Mucosa of descending colon (tissue), 3 donors: ENCODE measurements at places on chromosomes 2 and 18.

DNA sequence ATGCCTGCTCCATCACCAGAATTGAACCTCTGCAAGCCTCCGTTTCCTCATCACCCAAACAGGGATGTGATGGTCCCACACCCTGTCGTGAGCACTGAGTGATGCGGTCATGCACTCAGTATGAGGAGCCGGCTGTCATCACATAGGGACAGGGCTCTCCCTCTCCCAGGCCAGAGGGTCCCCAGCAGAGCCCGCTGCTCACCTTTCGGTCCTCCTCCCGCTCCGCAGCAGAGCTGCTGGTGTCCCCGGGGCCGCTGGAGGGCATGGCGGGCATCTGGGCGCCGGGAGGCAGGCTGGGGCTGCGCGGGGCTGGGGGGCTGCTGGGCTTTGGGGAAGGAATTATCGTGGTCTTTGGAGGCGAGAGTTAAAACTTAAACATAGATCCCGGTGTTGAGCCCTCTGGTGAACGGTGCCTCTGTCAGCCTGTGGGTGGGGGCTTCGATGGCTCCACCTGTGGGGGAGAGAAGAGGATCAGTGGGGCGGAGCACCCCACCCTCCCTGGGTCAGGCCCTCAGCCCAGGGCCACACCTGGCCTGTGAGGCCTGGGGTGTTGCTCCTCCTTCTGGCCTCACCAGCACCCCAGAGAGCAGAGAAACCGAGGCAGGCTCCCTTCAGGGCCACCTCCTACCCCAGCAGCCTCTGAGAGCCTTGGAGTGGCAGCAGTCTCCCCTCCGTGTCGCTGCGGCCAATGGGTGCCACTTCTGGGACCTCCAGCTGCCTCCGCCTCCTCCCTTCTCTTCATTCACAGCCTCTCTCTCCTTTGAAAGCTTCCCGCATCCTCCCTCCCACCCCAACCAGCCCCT is 27.8 kb downstream of the DNMT3A start:
- peak; percentile 49 for DNase-seq

GRCh38 chr2:102110171-102110570 is 32.4 kb upstream of the IL1R1 start:
- DNase-seq = no peak

DNA sequence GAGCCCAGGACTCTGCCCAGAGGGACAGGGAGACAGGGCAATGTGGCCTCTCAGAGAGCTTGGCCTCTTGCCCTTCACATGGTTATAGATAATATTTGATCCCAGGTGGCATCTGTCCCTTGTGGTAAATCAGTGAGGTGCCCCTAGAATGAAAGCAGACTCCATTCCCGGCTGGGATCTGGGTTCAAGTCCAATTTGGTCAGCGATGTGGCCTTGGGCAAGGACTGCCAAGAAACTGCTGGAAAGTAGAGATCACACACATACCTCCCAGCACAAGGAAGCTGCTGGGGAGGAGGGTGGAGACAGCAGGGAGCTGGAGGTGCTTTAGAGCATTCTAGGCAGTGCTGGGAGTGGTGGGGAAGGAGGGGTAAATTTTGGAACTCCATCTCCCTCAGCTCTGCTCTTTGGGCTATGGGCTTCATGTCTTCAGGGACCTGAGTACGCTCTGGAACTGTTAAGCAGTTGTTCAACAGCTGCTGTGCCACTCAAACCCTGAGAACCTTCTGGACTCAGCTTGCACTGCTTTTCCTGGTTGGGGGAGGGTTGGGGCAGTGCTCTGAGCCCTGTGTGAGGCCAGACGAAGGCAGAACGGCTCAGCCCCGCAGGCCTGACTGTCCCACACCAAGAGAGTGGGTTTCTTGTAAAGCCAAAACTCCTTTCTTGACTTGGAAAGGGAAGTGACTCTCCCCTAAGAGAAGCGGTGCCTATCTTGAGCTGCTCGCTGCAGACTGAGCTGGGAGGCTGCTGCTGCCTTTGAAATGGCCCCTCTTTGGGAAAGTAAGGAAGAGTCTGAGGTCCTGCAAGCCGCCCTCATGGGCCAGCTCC is 23.0 kb downstream of the INPP5D start:
- no peak for DNase-seq

DNA sequence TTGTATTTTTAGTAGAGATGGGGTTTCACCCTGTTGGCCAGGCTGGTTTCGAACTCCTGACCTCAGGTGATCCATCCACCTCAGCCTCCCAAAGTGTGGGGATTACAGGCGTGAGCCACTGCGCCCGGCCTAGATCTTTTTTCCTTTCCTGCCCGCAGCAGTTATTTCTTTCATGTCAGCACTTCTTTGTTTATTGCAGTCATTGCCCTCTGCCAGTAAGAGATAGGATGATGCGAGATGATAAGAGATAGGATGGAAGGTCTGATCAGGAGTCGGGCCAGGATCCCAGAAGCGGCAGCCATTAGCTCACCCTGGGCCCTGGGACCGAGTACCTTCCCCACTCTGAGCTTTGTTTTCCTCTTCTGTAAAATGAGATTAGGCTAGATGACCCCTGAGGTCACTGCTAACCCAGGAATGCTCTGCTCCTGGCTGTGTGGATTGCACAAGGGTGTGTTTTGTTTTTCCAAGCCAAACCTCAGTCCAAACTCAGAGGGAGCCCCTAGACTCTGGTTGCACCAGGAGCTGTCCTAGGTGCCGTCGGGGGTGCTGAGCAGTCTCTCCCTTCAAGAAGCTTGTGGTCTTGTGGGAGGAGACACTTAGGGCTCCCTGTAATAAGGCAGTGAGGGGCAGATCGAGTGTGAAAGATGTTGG is 63.3 kb downstream of the LPIN1 start:
- DNase-seq = no peak

DNA sequence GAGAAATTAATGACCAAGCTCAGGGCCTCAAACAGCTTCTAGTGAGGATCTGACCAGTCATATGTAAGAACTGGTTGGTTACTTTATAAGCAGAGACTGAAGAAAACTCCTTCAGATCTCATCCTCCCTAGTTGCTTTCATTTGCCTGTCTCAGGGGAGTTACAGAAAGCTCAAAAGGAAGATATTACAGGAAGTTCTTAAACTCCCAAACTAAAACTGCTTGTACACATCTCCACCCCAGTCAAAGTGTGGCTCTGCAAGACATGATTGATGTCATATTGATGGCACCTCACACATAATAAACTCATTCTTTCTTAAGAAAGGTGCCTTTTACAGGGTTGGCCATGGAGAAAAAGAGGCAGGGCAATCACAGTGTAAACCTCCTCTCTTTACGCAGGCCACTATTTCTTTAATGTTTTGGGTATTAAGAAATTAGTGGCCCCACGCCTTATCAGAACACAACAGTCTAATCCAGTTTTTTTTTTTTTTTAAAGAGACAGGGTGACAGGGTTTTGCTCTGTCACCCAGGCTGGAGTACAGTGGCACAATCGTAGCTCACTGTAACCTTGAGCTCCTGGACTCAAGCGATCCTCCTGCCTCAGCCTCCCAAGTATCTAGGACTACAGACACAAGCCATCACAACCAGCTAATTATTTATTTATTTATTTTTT is 62.6 kb upstream of the STK17B start:
- peak; percentile 31 for DNase-seq
